ENCODE measurements at places on chromosomes 1 and 21.

DNA sequence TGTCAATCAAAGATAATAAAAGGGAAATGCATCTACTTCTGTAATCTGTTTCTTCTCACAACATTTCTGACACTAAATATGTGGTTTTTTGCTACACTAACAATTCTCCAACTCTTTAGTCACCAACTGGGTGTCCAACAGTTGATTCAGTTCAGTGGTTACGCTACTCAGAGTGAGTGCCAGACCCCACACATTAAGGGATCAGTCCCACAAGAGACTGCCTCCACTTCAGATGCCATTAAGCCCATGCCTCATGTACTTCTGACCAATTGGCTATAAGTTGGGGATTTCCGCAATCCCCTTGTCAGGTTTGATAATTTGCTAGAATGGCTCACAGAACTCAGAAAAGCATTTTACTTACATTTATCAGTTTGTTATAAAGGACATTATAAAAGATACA is 28.4 kb downstream of the RNF2 start:
- no peak for DNase-seq

DNA sequence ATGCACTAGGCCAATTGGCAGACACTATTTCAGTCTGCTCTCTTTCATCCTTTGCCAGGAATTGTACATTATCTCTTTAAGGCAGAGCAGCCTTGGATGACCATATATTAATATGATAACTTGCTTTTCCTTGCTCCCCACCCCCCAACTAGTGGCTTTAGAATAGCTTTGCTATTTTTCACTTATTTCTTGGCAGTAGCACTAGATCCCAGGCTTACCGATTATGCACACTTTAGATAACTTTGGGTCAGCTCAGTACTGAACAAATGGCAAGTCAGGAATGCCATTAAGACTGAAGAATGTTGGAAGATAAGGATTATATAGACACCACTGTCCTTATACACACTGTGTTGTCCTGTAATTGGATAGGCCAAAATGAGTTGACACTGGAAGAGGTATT is 146.4 kb downstream of the FGGY start:
- no peak for DNase-seq

- no peak for DNase-seq
Measured at GRCh38 chr1:231591466-231591865, 35.1 kb upstream of the DISC1 start.

- DNase-seq: no peak
Measured at GRCh38 chr1:212215910-212216309, 69.3 kb upstream of the PPP2R5A start.

GRCh38 chr1:107141491-107142126 is 770 bp downstream of the NTNG1 start:
- no peak for DNase-seq

DNA sequence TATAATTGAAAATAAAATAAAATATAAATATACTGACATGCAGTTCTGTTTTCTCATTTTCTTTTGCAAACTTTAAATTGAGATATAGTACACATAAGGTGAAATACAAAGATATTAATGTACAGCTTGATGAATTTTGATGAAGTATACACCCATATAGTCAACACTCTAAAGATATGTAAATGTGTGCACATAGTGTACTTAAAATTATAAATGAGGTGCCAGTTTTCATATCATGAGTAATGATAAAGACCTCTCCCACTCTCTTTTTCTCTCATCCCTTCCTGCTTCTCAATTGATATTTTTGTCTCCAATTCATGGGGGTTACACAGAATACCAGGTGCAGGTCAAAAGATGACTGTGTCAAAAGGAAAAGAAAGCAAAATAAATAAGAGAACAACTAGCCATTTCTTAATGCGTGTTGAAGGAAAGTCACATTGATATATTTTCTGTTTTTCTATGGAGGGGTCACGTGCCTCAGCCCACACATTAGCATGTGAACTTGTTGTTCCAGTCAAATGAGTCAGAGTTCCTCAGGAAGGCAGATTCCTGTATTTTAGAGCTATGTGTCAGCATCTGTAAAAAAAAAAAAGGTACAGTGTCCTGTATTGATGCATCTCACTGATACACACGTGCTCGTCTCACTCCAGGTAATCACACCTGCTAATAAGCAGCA is 64.3 kb upstream of the HOOK1 start:
- DNase-seq: no peak

GRCh38 chr1:238955934-238956333 is 430.4 kb upstream of the CHRM3 start:
- DNase-seq: no peak
